ENCODE measurements at places on chromosomes 5 and 9.
A peak's percentile ranks its signal among the peaks of the same experiment; 100 is the strongest.

DNA sequence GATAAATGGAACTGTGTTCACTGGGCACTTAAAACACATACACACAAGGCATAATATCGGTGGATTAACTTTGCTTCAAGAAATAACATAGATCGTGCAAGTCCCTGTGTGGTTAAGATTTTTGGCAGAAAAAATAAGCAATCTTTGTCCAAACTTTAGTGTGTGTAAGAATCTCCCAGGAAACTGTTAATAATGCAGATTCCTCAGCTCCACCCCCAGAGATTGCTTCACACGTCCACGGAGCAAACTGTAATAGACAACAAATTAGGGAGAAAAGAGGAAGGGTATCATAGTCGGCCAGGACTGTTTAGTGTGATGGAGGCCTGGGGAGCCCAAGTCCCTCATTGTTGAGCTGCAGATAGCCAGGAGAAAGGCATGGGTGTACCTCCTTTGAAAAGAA is 84.8 kb downstream of the PJA2 start:
- no peak for DNase-seq

GRCh38 chr9:81868145-81868544 is 60.1 kb upstream of the SPATA31D4 start:
- DNase-seq, result no peak

DNA sequence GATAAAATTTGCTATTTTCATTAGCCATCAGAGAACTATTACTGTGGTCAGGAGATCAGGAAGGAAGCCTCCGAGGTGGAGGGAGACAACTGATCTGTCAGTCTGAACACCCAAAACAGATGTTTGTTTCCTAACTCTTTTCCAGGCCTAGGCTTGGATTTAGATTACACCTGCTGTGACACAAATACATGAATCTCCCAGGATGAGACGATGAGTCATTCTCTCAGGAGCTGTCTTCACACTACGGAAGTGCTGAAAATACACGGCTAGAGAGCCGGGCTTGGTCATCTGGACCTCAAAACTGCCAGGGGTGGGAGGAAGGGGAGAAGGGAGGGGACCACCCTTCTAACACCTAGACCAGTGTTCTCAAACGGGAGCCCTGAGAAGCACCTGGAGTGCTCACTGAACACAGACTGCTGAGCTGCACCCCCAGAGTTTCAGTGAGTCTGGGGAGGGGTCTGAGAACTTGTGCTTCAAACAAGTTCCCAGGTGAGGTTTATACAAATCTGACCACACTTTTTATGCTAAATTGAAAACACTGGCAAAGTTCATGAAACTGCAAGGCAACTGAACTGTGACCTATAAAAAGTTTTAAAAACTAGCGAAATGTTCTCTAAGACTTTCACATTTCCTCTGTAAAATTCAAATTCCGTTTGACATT is 80.3 kb upstream of the EQTN start:
- DNase-seq, result no peak

DNA sequence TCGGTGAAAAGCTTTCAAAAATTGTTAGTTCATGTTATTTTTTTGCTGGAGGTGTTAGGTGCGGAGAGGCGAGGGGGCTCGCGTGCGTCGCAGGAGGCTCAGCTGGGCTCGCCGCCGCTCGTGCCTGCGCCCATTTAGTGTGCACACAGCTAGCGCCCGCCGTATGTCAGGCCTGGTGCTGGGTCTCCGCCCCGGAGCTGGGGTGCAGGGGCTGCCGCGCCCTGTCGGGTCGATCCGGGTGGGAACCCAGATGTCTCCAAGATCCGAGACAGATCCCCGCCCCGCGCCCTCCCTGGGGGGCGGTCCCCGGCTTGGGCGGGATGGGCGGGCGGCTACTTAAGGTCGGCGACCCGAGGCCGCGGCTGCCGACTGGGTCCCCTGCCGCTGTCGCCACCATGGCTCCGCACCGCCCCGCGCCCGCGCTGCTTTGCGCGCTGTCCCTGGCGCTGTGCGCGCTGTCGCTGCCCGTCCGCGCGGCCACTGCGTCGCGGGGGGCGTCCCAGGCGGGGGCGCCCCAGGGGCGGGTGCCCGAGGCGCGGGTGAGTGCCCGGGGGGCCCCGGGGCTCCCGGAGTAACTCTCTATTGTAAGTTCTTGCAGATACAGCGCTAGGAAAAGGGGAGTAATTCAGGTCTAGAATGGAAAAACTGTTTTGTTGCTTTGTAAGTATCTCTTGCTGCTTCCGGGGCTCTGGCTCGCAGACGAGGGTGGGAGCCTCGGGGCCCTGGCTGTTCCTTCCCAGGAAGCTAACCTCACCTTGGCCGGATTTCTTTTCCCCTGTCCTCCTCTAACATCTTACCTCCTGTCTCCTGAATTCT is 31.7 kb downstream of the GSN start:
- no peak for DNase-seq

GRCh38 chr9:88420227-88420626 is 32.0 kb downstream of the SPIN1 start:
- DNase-seq, result no peak

DNA sequence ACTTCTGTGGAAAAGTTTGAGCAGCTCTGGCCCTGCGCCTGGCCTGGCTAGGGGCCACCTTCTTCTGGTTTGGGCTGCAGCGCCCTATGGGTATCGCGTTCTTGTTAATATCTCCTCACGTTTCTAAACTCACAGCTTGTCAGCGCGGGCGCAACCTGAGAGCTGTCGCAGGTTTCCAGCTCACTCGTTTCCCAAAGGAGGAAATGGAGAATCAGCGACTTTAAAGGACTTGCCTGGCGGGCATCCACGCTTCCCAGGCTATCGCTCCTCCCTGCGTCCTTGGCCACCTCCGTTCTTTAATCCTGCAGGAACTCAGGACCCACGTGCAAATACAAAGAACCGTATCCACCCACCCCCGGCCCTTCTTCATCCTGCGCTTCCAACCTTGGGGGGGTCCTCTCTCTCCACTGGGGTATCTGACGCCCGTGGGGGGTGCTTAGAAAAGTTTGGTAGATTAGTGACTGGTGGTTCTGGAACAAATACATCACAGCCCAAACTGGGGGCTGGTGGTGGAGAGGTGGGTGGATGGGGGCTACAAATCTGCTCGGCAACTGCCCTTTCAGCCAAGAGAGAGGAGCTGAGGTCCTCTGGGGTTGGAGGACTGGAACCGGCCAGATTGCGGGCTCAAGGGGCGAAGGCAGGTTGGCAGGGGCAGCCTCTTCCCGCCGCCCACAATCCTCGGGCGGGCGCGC is 578 bp upstream of the PSAT1 start:
- no peak for DNase-seq

DNA sequence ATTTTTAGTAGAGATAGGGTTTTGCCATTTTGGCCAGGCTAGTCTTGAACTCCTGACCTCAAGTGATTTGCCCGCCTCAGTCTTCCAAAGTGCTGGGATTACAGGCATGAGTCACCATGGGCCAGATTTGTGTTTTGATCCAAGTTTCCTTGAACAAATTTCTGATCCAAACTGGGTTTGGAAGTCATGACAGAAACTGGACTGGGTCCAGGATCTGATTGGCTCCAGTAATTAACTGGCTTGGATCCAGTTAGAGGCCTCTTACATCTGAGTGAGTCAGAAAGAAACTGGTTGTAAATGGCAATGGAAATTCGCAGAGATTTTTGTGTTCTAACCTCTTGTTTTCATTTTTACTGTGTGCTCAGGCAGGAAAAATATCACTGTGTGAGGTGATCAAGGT is 141.6 kb downstream of the SLC25A46 start:
- peak; percentile 70 for DNase-seq

- no peak for DNase-seq
These were observed 57.0 kb downstream of the SHB start for GRCh38 chr9:38011991-38012390.

DNA sequence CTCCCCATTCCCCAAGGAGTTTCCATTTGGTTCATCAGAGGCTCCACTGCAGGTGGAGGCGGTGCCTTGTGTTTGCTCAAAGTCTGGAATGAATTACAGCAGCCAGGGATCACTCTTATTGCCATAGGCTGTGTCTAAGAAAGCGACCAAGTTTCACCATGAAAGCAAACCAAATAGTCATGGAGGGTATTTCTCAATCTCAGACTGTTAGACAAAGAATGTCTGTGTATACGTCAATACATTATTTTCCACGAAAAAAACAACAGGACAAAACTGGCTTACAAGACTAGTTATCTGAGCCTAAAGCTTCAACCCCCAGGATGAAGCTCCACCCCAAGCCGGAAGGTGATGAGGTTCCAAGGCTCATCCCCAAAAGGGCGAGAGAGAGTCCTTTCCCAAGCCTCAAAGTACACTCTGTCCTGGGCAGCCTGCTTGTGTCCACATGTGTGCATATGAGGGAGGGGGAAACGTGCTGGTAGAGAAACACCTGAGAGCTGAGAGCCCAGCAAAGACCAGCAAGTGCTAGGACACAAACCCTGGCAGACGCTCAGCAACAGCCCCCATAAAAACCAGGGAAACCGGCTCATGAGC is 4.3 kb downstream of the B4GALT1 start:
- DNase-seq, result peak; percentile 63

DNA sequence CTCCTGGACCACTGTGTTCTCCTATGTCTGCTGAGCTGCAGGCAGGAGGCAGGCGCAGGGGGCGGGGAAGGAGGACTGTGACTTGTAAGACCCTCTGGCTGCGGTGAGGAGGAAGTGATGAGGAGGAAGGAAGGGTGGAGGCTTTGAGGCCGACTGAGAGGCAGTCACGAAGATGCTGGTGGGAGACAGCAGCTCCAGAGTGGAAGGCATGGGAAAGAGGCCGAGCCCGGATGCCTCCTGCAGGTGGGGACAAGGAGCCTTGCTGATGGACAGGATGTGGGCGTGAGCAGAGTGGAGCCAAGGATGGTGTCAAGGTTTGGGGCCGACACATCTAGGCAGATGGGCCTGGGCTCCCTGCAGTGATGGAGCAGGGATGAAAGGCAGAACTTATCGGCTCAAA is 74.3 kb upstream of the ICE1 start:
- no peak for DNase-seq

- DNase-seq, result no peak
These were observed 541.1 kb downstream of the DNAH5 start for GRCh38 chr5:13403351-13403750.

DNA sequence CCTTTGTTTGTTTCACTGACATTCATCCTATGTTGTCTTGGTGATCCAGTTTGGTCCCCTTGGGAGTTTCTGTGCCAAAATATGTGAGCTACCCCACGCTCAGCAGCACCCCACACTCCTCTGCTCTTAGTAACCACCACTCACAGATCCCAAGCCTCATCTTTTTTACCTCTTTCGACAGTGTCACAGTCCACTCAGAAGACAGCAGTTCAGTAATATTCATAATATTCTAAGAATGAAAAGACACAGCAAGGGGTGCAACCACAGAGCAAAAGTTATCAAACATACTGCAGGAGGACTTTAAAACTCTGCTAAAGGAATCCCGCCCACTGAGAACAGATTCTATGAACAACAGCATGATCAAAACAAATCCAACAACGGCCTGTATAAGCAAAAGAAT is 28.2 kb downstream of the RNF130 start:
- no peak for DNase-seq

GRCh38 chr5:32410630-32411029 is 33.9 kb downstream of the ZFR start:
- DNase-seq, result no peak

DNA sequence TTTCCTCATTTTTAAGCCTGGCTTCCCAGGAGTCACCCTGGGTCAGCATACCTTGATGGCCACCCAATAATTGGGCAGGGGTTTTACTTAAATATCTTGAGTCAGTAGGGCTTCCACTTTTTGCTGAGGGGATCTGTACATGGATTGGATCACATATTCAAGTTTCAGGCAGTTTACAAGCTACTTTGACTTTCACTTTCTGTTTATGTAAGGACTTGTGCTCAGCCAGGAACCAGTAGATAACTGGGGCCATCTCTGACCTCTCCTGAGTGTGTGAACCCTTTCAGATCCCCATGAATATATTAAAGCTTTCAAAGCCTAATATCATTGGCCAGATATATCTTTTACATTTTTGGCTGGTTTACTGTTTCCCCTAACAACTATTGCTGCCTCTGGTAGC is 45.1 kb downstream of the SLCO6A1 start:
- DNase-seq, result no peak

DNA sequence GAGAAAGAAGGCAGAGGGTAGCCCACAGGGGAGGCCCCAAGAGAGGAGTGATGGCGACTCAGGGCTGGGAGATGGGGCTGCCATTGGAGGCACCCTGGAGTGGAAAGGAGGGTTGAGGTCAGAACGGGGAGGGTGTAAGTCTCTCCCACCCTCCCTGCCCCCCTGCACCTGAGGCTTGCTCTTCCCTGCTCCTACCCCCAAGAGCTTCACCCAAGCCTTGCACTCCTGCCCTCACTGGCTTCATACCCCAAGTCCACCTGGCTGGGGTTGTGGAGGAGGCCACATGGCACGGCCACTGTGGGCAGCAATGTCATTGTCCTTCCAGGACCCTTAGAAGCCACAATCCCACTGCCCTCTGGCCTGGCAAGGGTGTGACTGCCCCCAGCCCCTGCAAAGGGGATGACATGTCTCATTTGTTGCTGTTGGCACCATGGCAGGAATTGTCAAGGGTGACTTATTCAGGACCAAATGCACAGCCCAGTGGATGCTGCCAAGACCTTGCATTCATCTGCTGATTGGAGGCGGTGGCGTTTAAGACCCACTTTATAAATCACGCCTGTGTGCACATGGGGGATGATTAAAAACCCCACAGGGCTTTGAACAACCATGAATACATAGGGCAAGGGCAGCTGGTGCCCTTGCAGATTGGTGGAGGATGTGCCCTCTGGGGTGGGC is 47.6 kb upstream of the RNU6ATAC start:
- DNase-seq, result no peak

GRCh38 chr9:131095666-131096268 is 564 bp upstream of the AIF1L start:
- no peak for DNase-seq

GRCh38 chr5:146395193-146395592 is 51.9 kb upstream of the TCERG1 start:
- no peak for DNase-seq

DNA sequence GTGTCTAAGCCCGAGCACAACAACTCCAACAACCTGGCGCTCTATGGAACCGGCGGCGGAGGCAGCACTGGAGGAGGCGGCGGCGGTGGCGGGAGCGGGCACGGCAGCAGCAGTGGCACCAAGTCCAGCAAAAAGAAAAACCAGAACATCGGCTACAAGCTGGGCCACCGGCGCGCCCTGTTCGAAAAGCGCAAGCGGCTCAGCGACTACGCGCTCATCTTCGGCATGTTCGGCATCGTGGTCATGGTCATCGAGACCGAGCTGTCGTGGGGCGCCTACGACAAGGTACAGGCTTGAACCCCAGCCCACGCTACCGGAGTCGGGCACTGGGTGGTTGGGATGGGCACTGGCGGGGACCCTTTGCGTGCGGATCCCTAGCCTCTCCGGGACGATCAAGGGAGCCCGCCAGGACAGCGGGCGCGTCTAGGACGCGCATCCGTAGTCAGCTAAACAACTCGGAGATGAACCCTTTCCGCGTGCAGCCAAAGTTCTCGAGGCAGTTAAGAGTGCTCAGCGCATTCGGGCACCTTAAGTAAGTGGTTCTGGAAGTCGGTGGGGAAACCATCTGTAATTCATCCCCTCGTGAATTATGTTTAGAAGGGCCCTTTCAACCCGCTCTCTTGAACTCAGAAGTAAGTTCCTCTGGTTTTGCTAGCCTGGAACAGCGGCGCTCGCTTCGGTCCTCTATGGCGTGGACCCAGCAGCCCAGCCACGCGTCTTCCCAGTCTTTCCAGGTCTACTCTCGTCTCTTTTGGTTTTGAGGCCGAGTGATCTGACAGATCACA is 1.3 kb downstream of the KCNN2 start:
- no peak for DNase-seq

- DNase-seq, result peak; percentile 96
These were observed 118.0 kb downstream of the VAV2 start for GRCh38 chr9:133874060-133874657.

Data from epithelial cell of prostate (primary cell).